ENCODE measurements at places on chromosomes 1 and 21.

DNA sequence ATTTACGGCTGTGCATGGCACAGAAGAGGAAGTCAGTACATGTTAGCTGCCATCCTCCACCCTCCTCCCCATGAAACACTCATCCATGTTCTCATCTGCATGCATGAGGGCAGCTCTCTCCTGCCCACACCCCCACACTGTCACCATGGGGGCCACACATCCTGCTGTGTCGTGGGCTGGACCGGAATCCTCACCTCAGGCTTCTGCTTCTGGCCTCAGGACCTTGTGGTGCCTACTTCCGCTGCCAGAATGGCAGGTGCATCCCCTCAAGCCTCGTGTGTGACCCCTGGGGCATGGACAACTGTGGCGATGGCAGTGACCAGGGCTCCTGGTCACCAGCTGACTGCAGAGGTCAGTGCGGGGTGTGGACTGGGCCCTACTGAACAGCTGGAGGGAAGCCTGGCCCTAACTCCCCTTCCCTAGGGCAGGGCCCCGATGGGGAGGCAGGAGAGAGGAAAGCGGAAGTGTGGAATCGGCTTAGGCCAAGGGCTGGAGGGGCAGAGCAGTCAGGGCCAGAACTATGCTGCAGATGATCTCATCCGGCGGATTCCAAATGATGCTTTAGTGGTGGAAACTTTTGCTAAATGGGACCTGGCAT is 3.8 kb downstream of the LDLRAD2 start:
- no peak for DNase-seq

- no peak for DNase-seq
These were observed 21.8 kb upstream of the IKBKE start for GRCh38 chr1:206448471-206448870.

GRCh38 chr1:232923739-232924386 is 26.5 kb upstream of the NTPCR start:
- DNase-seq = no peak

- DNase-seq = no peak
These were observed 10.5 kb upstream of the RNF223 start for GRCh38 chr1:1084372-1085170.

DNA sequence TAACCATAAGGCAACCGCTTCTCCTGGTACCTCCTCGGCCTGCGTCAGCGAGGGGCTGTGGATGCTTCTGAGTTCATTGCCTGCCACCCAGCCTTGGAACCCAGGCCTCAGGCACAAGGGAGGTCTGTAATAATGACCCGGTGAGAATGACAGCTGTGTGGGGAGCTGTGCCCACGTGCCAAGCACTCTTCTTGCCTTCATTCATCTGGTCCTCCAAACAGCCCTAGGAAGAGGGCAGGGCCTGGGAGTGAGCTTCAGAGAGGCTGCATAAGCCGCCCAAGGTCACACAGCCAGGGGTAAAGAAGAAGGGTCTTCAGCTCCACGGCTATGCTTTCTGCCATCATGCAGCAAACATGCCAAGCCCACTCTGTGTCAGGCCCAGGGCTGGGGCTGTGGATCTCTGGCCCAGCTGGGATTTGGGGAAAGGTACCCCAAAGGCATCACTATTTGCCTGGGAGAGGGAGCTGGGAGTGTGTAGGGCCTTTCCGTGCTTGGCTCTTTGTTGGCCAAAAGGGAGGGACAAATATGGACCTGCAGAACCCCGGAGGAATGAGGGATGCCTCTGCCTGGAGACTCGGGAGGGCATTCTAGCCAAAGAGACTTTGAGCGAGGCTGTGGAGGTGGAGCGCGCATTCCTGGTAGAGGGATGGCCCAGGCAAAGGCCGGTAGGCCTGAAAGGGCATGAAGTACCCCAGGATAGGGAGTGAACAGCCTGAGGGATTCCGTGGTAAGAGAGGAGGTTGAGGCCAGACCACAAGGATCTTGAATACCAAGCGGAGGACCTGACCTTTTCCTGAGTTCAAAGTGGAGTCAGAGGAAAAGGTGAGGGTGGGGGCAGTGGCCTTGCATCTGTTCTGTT is 10.1 kb upstream of the EDN2 start:
- no peak for DNase-seq

DNA sequence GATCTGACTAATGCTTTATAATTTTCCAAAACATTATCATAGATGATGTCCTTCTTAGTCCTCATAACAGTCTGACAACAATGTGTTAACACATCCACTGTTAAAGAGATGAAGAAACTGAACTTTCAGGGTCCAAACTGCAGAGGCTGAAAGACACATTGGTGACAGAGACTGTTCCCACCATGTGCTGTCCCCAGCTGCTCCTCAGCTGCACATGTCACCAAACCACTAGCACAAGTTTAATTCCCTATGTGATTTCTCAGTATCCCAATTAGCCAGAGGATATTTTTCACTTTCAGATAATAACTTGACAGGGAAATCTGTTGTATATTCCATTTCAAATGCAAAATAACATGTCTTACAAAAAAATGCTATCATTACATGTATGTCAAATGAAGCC is 24.6 kb downstream of the LAMC2 start:
- DNase-seq = no peak

DNA sequence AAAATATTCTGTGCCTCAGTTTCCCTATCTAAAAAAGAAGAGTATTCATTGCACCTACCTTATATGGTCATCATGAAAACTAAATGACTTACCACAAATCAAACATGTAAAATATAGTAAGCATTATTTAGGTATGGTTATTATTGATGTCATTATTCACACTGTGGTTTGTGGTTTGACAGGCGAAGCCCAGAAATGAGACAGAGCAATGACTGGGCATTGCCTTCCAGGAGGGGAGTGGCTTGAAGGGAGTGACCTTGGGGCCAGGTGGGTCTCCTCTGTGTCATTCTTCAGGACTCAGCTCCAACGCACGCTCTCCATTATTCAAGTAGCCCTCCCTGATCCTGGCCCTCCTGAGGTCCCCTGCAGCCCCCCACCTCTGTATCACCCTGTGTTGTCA is 133.7 kb downstream of the DMRTA2 start:
- DNase-seq = no peak

DNA sequence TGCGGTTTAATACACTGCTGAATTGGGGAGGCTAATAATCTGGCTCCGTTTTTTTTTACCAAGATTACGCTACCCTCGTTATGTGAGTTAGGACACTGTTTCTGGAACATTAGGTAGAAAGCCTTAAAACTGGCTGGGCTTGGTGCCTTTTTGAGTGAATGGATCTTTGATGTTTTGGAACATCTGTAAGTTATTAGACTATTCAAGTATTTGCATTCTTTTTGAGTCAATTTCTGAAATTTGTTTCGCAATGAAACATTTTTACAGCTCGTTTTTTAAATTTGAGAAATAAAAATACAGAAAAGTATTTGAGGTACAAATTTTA is 106.9 kb downstream of the LTN1 start:
- no peak for DNase-seq

GRCh38 chr1:199685369-199685768 is 342.1 kb upstream of the NR5A2 start:
- no peak for DNase-seq

DNA sequence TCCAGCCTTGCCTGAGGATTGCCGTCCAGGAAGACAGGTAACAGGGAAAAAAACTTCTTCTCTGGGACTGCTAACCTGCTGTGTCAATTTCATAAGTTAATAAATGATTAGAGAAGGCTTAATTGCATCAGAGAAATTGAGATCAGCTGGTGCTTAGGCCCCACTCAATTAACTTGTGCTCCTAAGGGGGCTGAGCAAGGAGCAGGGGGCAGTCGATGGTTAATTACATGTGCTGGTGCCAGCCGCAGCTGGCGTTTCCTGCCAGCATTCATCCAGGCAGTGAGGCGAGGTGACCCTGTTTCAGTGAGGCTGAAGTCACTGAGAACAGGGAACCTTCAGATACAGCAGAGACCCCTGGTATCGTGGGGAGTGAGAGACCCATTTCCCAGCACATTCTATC is 60.0 kb downstream of the FAM163A start:
- peak; percentile 51 for DNase-seq

GRCh38 chr1:93593854-93594602 is 87.6 kb downstream of the BCAR3 start:
- no peak for DNase-seq

- no peak for DNase-seq
These were observed 3.0 kb downstream of the BTG3 start for GRCh38 chr21:17609681-17610080.

DNA sequence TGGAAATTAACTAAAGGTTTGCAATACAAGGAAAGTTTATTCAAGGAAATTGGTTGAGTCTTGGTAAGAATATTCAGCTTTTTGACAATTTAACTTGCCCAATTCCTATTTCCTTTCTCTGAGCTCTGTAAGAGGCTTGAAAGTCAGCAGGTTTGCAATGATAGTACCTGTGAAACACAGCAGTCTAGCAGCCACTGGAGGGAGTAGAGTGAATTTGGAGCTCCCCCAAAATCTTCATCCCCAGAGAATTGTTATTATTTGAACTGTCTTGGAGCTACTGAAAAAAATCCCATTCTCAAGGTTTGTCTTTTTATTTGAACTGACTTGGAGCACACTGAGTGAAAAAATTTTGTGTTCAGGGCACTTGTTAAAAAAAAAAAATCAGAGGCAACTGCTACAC is 654.2 kb upstream of the PKN2 start:
- DNase-seq = no peak

DNA sequence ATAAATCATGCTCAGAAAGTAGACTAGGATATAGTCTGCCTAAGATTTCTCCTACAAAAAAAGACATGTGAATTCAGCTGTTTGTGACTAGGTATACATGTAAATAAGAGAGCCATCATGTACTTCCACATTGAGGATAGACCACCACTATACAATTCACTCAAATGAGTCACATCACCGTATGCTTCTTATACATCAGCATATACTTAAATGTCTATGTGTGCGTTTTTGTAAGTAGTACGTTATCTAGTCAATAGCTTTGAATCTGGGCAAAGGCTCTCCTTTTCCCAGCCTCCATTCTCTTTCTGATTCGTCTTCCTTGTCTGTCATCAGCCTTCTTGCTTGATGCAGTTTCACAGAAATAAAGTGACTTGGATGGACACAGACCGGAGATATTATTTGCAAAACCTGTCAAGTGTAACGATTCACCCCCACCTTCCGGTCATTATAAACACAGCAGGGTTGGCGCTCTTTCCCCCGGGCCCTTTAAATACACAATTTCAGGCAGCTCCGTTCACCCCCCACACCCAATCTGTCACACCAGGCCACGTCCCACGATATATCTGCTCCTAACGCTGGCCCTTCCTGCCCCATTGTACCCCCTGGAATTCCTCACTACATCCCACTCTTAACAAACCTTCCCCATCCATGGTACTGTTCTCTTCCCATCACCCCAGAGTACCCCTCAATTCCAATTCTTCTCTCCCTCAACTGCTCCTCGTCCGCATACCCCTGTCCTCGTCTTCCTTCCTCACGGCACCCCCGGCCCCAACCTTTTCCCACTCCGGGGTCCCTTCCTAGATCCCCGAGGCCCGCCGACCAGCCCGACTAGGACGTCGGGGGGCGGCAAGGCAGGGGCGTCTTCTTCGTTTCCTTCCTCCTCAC is 636 bp downstream of the VAMP4 start:
- peak; percentile 24 for DNase-seq

- no peak for DNase-seq
These were observed 216.3 kb downstream of the PTPRU start for GRCh38 chr1:29452463-29453230.

- DNase-seq = peak; percentile 68
These were observed 363.0 kb downstream of the SETD4 start for GRCh38 chr21:35697321-35697808.

DNA sequence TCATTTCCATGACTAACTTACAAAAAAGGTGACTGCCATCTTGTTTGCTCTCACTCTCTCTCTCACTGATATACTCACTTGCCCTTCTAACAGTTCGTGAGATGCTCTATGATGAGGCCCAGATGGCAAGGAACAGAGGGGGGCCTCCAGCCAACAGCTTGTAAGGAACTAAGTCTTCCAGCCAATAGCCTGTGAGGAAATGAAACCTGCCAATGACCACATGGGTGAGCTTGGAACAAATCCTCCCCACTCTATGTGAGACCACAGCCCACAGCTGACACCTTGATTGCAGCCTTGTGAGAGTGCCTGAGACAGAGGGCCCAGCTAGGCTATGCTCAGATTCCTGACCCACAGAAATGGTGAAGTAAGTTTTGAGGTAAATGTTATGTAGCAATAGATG is 153.7 kb downstream of the HHIPL2 start:
- no peak for DNase-seq

DNA sequence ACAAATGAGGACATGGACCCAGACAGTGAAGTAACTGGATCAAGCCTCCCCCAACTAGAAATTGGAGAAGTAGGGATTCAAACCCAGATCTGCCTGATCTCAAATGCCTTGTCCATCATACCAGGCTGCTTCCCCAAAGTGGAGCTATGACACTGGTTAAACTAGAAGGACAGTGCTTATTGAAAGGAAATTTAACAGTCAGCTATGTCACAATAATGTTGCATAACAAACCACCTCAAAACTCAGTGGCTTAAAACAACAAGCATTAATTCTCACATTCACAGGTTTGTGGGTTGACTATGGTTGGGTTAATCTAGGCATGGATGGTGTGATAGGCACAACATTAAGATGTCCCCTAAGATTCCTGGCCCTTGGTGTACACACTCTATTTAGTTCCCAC is 107.1 kb downstream of the TAS1R2 start:
- DNase-seq = no peak

GRCh38 chr1:219574484-219575087 is 38.3 kb downstream of the ZC3H11B start:
- DNase-seq = no peak

GRCh38 chr1:31399976-31400375 is 13.0 kb upstream of the SERINC2 start:
- no peak for DNase-seq

DNA sequence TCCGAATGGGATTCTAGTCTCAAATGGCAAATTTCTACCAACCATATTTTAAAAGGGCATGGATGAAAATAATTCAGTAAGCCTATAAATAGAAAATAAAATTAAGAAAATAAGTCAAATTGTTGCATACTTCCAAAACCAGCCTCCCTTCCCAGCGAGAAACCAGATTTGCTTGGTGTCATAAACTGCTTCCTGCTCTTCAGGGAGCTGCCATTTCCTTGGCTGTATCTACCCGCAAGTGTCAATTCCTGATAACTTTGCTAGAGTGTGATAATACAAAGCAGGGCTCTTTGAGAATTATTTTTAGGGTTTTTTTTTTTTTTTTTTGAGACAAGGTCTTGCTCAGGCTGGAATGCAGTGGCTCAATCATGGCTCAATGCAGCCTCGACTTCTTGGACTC is 62.3 kb downstream of the S1PR1 start:
- DNase-seq = no peak

GRCh38 chr1:25616987-25617624 is 515 bp downstream of the MAN1C1 start:
- no peak for DNase-seq

DNA sequence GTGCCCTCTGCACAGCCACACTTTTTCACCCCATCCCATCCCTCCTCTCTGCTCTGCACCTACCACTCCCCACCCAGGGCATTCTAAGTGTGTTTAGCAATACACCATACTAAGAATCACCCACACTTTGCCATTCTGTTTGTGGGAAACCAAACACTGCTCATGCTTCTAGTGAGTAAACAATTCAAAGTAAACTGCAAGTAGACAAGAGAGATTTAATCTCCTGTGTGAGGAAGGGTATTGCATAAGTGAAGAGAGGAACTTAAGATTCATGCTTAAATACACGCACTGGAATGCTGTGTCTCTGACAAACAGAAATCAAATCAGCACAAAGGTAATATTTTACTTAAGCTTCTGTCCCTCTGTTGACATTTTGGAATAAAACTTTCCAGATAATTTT is 4.8 kb upstream of the EDARADD start:
- DNase-seq = no peak
